ENCODE measurements at places on chromosomes 6 and 20.
A peak's percentile ranks its signal among the peaks of the same experiment; 100 is the strongest.

DNA sequence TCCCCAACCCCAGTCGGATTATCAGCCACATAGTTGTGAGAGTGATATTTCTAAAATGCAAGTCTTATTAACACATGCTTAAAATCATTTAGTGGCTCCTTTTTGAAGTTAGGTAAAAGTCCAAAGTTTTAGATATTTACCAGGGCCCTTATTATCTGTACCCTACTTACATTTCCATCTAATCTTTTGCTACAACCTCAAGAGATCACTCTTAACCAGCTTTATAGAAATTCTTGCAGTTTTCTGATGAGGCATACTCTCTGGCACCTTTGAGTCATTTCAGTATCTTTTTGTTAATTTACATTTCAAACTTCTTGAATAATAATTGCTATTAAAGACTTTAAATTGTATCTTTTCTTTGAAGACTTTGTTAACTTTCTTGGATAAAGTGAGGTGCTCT lies 453.3 kb downstream of the RFPL4B start:
- no peak for DNase-seq

DNA sequence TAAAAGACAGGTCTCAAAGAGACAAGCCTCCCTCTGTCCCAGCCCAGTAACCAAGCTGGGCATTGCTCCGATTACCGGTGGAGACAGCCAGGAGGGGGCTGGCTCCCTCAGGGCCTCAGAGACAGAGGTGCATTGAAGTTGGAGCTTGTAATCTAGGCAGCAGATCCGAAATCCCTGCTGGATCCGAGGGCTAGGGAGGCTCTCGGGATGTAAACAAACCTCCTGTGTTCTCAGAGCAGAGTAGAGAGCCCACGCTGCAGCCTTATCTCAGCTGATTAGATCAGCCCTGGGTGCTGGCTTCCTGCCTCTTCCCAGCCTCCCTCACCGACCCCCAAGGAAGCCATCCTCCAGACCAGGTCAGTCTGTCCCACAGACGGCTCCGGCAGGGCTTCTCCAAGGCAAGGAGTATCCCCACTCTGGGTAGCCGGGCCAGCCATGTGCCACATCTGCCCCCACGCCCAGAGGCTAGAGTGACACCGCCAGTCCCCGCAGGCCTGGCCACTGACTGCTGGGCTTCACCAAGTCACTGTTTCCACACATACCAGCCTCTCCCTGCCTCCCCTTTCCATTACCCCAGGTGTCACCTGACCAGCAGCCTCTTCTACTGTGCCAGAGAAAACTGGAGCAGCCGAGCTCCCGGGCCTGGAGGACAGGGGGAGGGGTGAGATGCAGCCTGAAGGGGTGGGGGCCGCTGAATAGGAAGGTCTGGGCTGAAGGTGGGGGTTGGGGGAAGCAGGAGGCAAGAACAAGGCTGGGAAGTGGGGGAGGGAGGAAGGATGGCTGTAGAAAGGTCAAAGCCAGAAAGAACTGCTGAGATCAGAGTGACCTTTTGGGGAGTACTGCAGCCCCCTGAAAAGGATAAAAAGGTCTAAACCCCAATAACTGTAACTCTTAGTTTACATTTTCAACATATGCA lies 6.0 kb downstream of the SDC4 start:
- DNase-seq = peak; percentile 81

- DNase-seq = no peak
These were observed 126.9 kb upstream of the ARMC2 start for GRCh38 chr6:108721286-108721685.

GRCh38 chr20:51575486-51575885 lies 33.0 kb upstream of the NFATC2 start:
- no peak for DNase-seq

DNA sequence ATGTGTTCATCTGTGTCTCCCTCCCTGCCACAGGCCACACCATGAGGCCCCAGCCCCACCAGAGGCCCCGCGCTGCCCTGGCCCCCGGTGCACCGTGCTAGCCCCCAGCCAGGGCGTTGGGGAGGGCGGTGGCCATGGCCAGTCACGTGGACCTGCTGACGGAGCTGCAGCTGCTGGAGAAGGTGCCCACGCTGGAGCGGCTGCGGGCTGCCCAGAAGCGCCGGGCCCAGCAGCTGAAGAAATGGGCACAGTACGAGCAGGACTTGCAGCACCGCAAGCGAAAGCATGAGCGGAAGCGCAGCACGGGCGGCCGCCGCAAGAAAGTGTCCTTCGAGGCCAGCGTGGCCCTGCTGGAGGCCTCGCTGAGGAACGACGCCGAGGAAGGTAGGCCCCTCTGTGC lies 30.3 kb downstream of the PPP1R16B start:
- no peak for DNase-seq

DNA sequence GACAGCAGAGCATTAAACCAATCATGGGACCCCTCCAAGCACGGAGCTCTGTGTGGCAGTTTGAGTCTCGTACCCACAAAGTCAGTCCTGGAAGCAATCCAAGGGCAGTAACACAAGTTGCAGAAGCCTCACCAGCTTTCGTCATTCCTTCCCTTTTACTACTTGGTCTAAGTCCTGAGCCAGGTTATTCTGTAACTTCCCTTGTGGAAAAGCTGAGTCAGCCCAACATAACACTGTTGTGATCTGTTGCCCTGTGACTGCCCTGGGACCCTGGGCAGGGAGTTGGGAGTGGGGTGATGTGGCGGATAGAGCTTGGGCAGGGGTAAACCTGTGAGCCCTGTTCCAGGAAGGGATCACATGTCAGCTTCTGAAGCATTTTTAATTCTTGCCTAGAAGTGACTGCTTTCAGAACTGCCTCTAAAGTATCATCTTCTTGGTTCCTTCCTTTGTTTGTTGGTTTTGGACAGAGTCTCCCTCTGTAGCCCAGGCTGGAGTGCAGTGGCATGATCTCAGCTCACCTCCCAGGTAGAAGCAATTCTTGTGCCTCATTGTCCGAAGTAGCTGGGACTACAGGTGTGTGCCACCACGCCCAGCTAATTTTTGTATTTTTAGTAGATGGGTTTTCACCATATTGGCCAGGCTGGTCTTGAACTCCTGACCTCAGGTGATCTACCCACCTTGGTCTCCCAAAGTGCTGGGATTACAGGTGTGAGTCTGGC lies 183.7 kb upstream of the JAG1 start:
- DNase-seq = peak; percentile 100

GRCh38 chr6:33018904-33019303 lies 9.5 kb upstream of the HLA-DOA start:
- peak; percentile 70 for DNase-seq

DNA sequence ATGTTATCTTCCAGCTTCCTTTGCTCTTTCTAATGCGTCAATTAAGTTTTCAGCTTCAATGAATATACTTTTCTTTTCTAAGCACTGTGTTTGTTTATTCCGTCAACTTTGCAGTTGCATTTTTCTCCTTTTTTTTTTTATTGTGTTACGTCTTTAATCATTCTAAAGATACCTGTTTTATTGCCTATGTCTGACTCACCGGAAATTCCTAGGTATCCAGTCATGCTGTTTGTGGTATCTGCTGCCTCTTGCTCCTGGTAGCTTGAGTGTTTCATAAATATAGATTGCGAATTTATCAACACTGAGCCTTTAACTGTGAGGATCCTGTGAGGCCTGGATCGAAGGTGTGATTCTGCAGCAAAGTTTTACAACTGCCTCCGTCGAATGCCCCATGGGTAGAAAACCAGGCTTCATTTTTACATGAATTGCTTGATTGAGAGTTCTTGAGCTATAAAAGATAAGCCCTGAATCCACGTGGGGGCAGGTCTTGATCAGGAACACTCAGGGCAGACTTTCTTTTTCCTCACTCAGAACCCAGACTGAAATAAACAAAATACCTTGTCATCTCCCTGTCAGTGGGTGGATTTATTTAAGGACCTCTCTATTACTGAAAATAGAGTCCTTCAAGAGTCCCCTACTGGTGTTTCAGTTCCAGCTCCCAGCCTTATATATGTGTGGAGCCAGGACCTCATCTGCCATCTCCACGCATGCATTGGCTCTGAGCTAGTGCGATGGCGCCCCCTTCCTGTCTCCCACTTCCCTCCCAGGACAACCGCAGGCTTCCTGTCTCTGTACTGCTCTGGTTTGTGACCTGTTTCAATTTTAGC lies 60.1 kb upstream of the LRRC1 start:
- peak; percentile 96 for DNase-seq

DNA sequence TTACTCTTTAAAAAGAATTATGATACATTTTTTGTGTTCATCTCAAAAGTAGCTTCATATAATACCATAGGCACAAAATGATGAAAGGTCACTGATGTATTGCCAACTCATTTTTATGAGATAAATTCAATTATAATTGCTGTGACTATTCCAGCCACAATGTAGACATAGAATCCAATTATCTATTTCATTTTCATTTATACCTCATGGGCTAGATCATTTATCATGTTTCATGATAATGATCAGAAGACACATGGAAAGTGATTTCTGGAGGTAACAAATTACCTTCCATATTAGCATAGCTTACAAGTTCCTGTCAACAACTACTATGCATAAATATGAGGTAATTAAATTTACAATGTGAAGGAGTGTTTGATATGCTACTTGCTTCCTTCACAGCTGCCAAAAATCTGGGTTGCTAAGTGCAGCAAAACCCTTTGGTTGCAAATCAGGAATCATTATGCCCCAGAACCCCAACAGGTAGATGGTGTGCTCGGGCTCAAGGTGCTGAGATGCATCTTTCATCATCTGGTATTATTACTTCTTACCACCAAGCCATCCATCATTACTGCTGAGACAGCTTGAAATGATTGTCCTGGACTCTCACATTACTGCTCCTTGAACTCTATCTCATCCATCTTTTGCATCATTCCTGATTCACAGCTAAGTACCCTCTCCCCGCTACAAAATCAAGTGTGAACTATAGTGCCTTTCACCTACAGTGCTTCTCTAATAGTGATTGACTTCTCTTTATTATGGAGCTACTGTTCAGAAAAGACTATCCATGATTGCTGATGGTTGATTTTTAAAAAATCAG lies 306.0 kb upstream of the THEMIS start:
- no peak for DNase-seq

- DNase-seq = no peak
These were observed 20.2 kb downstream of the SF3B5 start for GRCh38 chr6:144075187-144075586.

- no peak for DNase-seq
These were observed 86.9 kb downstream of the PLEKHG1 start for GRCh38 chr6:150686566-150686965.

- DNase-seq = no peak
These were observed 137.7 kb downstream of the BACH2 start for GRCh38 chr6:90158936-90159335.

DNA sequence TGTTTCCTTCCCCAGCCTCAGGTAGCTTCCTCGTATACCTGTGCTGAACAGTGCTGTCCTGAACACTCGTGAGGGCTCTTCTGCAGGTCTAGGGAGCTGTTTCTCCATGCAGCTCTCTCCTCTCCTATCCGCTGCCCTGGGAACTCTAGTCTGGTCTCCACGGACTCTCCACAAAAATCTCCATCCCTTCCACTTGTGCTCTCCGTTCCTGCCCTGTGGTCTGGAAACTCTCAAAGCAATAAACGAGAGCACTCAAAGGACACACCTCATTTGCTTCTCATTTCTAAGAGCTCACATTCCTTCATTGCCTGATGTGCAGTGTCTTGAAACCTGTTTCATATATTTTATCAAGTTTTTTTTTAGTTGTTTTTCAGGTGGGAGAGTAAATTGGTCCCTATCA lies 235.9 kb upstream of the RGS17 start:
- DNase-seq = no peak

DNA sequence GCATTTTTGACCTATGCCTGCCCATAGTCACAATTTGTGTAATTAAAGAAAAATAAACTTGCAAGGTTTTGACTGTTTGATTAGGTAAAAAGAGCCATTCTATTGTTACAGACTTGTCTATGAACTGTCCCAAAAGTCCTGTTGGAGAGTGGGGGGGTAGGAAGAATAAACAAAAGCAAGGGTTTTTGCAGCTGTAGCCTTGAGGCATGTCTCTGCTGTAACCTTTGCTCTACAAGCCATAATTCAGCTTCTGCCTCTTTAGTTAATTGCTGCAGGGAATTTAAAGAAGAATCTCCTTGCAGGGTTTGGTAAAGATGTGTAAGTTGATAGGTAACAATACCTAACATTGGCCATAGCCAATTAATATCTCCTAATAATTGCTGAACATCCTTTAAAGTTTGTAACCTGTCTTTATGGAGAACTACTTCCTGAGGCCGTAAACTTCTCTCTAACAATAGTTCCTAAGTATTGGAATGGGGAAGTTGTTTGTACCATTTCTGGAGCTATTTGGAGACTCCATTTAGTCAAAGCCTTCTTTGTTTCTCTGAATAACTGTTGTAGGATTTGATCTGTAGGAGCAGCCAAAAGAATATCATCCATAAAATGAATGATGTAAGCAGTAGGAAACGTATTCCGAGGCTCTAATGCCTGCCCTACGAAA lies 7.9 kb upstream of the ABHD12 start:
- no peak for DNase-seq

DNA sequence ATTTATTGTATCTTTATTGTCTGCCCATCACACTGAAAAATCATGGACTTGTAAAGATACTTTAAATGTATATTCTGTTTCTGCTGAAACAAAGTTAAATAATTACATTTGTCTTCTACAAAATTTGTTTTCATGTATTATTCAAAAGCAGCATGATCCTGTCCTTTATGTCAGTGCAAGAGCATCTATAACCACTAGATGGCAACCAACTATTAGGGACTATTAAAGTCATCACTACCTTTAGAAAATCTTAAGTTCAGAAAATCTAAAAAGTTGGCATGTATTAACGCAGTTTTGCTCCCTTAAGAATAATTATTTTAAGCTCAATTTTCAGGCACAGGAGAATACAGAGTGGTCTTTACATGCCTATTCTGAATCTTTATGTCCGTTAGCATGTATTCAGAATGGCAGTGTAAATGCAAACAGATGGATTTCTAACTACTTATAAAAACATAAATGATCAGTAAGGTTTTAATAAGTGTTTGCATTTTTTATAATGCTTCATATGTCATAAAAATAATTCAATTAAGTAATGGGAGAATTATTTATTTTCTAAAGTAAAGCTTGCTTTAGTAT lies 17.8 kb downstream of the TMEM30A start:
- DNase-seq = peak; percentile 78

DNA sequence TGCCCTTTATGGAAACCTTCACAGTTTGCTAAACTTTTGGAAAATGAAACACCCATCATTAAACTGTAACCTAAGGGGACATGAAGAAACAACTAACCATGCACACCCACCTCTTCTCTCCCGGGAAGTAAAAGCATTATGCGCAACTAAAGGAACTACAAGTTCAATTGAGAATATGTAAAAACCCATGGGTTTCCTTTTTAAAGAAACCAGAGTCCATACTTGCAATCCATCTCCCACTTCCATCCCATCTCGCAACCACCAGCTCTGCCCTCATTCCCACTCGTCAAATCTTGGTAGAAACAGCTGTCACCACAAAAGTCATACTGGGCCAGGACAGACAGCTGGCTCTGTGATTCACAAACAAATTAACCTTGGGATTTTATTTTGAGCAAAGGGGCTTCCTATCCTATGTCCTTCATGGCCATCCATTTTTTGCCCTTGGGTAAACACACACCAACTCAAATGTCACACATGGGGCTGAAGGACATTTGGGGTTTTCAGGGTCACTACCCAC lies 81.5 kb downstream of the HAO1 start:
- DNase-seq = no peak

DNA sequence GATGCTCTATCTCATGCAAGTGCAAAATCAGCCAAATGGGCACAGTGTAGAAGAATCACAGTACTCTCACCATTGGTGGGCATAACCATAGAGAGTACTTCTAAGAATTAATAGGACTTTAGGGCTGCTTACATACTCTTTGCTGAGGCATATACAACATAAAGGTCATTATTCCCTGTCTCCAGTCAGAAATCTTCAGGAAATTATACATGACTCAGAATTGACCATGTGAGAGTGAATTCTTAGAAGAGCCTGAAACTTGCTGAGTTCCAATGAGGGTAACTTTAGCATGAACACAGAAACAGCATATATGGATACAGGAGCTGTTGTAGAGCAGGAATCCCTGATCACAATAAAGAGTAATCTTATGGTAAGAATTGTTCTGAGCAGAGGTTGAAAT lies 498.7 kb downstream of the TENT5A start:
- no peak for DNase-seq
